ENCODE measurements at places on chromosomes 13 and 19. TPM values are rescaled to one million over a fixed set of nuclear protein-coding genes. Genes with fewer than 3 reads are reported as not detected.

The EPSTI1 gene
- polyA plus RNA-seq: 1.5 TPM

- DNase-seq: no peak
Observed at GRCh38 chr13:102774214-102774568, 605 bp upstream of the TEX30 start.

GRCh38 chr19:1132552-1133383 lies 29.0 kb downstream of the GPX4 start:
- DNase-seq: no peak

- no peak for DNase-seq
Observed at GRCh38 chr19:11574689-11575088, 2.8 kb downstream of the ACP5 start.

The ACP7 gene
- 0.15 TPM for polyA plus RNA-seq

- no peak for DNase-seq
Observed at GRCh38 chr13:94761407-94761806, 49.1 kb upstream of the SOX21 start.

The CEACAM7 gene
- not detected for polyA plus RNA-seq

The EIF3K gene
- polyA plus RNA-seq: 363 TPM

DNA sequence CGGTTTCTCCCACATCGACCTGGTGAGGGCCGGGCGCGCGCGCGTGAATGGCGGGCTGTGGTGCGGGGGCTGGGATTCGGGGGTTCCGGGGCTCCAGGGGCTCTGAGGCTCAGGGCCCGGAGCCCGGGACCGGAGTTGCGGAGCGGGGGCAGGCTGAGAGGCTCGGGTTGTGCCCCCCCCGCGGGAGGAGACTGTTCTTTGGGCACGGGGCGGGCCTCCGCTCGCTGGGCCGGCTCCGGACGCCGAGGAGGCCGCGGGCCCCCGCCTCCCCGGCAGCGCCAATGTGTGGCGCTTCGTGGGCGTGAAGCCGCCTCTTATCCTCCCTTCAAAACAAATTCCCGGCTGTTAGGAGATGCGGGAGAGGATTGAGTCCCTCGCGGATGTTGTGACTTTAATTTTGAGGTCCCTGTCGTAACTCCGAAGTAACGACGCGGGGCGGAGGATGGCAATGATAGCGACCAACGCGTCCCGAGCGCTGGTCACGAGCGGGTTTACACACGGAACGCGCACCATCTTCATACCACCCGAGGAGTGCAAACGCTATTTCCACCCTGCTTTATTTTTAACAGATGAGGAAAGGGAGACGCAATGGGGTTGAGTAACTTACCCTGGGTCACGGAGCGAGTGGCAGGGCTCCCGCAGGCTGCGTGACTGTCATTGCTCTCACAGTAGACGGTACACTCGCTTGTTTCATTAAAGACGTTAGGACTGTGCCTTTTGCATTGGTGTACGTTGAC lies 536 bp downstream of the UBA2 start:
- DNase-seq: no peak

- DNase-seq: no peak
Observed at GRCh38 chr19:2237051-2237868, 636 bp downstream of the SF3A2 start.

DNA sequence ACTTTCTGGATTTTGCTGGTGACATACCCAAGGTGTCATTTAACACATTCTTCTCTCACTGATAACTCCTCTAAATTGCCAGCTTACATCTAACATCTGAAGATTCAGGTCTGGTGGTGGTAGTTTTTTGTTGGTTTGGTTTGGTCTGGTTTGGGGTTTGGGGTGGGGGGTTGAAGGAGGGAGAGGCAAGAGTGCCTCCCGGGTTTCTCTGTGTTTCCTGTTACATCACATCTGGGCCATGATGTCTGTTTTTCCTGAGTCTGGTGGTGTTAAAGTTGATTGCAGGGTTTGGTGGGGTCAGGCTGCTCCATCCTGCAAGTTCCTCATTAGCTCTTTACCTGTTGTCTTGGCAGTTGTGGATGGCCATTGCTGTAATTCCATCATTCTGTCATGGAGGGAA lies 155.8 kb upstream of the UBL3 start:
- no peak for DNase-seq

The ZNF43 gene
- polyA plus RNA-seq: 12.2 TPM

- DNase-seq: no peak
Observed at GRCh38 chr13:41823476-41823875, 137.4 kb downstream of the VWA8 start.

DNA sequence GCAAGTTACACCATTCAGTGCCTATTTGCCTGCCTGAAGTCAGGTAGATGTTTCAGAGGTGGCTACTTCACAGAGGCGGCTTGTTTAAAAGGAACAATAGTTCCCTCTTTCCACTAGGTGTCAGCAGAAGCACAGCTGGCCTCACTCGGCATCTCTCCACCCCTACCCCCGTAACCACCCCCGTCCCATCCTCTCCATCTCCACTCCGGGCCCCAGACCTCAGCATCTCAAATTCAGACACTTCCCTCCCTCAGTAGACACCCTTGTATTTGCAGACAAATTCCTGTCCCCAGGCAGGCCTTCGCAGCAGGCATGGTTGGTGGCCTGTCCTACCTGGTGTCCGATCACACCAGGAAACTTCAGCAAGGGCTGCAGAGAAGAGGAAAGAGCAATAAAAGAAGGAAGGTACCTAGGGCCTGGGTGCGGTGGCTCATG lies 9.1 kb upstream of the DPP9 start:
- DNase-seq: peak; percentile 17

The WBP4 gene
- polyA plus RNA-seq: 19.3 TPM

- DNase-seq: no peak
Observed at GRCh38 chr13:48476686-48477085, 56.2 kb downstream of the RCBTB2 start.

GRCh38 chr19:50658441-50659317 lies 9.4 kb downstream of the C19orf81 start:
- no peak for DNase-seq

The GRIK5 gene
- 2.5 TPM for polyA plus RNA-seq

The ZNF729 gene
- 0.06 TPM for polyA plus RNA-seq

The PEAK3 gene
- 0.05 TPM for polyA plus RNA-seq

DNA sequence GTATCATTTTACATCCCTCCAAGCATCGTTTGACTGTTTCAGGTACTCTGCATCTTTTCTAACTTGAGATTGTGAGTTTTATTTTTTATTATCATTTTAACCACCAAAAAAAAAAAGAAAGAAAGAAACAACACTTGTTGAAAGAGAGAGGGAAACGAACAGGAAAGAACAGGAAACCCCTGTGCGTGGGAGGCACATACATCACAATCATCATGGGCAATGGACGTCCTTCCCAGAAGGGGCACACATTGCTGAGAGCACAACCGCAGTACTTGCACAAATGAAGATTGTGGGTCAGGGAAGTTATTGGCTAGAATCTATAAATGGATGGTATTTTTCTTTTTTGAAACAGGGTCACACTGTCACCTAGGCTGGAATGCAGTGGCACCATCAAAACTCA lies 1.7 kb downstream of the CLC start:
- no peak for DNase-seq

DNA sequence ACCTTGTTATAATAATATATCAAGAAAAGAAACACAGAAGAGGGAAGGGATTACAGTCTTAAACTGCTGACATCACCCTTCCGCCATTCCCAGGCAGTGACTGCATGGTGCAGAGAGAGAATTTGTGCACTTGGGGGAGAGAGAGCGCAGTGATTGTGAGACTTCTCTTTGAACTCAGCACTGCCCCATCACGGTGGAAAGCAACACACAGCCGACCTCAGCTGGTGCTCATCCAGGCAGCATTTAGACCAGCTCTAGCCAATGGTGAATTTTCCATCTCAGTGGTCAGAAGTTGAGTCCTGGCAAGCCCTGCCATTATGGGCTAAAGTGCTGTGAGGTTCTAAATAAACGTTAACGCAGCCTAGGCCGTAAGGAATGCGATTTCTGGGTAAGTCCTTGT lies 1681.5 kb downstream of the EFNB2 start:
- no peak for DNase-seq

Measured in forelimb muscle (tissue), 1 donor.